EL (cell line): ENCODE measurements at places on chromosomes 7 and 10.
A peak's percentile ranks its signal among the peaks of the same experiment; 100 is the strongest.

DNA sequence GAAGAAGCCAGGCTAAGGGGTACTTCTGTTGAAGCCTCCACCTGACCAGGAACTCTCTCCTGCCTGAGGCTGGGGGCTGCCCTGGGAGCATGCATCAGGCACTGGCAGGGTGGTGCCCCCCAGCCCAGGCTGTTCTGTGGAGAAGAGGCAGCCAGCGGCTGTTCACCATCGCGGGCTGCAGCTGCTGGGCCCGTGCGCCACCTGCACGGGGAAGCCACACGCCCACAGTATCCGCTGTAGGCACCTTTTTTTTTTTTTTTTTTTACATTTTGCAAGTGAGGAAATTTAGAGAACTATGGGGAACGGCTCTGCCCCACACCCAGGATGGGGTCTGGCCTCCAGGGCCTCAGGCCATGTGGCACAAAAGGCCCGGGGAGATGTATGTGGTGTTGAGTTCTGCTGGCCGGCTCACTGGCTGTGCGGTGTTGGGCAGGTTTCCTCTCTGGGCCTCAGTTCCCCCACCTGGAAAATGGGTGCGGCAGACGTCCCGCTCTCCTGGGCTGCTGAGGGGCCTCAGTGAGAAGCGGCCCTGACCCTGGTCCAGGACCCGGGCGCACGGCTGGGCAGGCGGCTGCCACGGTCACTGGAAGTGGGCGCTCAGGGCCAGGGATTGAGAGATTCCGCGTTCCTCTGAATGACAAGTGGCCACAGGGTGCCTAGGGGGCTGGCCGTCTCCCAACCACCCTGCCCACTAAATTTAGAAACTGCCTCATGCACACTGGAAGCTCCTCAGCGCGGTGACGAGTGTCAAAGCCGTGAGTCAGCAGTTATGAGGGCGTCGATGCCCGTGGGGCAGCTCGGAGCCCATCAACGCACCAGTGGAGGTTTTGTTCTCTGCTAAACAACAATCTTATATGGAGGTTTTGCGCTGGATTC is 8.8 kb upstream of the INTS1 start:
- peak; percentile 96 for DNase-seq

DNA sequence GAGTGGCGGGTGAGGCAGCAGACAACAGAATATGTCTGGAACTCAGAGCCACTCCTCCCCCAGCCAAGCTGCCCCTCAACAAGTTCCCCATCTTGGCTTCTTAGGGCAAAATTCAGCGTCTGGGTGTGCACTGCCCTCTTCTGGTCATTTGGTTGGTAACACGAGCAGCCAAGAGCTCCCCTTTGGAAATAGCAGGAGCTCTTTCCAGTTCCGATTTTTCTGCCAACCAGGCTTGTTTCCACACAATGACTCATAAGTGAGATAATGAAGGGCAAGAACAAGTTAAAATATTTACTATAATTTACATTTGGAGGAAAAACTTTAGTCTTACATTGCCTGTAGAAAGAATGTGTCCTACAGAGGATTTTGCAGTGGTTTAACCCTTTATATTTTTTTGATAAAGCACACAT is 70.5 kb downstream of the ADCYAP1R1 start:
- DNase-seq, result peak; percentile 80

DNA sequence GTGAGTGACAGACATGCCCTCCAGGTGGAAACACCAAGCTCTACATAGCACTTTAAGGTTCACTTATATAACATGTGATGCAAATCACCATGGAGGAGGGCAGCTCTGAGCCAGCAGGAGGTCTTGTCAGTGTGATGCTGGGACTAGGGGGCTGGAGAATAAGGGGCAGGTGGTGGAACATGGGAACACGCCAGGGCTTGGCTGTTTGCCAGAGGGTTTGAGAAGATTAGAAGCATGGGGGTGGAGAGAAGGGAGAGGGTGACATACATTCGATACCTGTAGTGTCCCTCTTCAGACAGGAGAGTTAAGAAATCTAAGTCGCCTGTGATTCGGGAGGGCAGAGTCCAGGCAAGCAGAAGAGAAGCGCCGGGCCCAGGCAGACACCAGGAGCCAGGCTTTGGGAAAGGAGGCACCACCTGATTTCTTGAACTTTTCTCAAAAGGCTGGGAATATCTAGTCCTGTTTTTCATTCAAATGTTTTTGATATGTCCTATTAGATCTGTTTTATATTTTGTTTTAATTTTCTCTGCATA is 16.9 kb upstream of the LAMB4 start:
- no peak for DNase-seq

- DNase-seq, result no peak
Measured at GRCh38 chr7:148590471-148590870, at the start of gene C7orf33. Gene C7orf33, plus strand, starts transcription at chr7:148590766. Its CDS starts 160 bp downstream, at chr7:148590926.

DNA sequence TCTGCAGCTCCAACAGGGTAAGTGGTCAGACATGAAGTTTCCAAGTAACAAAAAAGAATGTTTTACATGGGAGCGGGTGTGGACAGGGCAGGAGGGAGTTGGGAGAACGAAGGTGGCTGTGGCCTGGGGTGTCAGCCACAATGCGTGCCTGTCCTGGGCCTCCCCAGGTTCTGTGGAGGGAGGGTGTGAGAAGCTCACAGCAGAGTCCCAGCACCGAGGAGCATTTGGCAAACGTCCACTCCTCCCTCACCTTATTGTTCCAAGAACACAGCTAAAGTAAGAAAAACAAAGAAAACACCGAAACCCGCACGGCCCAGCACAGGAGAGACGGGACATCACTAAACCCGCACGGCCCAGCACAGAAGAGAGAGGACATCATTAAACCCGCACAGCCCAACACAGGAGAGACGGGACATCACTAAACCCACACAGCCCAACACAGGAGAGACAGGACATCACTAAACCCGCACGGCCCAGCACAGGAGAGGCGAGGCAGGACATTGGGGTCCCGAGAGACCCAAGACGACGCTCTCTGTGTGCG is 226.4 kb downstream of the MAD1L1 start:
- DNase-seq, result no peak

- DNase-seq, result no peak
Measured at GRCh38 chr10:75555323-75555722, 123.9 kb downstream of the LRMDA start.

DNA sequence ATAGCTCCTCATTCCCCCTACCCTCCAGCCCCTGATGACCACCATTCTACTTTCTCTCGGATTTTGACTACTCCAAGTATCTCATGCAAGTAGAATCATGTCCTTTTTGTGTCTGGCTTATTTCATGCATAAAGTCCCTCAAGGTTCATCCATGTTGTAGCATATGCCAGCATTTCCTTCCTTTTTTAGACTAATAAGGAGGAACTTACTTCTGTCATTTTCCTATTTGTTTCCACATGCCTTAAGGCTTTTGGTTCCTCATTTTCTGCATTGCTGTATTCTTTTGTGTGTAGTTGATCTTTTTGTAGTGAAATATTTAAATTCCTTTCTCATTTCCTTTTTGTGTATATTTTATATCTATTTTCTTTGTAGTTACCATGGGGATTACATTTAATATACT is 376.9 kb downstream of the CALN1 start:
- DNase-seq, result no peak

DNA sequence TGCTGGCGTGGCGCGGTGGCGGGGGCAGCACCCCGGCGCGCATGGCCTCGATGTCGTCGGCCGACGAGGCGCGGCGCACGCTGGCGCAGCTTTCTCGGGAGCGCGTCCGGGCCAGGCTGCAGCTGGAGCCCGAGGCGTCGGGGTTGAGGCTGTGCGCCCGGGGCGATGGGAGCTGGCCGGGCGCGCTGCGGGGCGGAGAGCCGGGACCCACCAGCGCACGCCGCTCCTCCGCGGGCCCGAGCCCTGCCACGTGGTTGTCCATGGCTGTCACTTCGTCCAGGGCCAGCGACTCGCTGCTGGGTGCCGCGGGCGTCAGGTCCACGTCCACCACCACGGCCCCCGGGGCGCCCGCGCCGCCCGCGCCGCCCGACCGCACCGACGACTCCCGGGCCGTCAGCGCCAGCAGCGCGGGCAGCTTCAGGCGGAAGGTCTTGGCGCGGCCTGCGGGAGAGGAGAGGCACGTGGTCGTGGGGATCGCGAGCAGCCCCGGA is 20.0 kb downstream of the KCNH2 start:
- no peak for DNase-seq

DNA sequence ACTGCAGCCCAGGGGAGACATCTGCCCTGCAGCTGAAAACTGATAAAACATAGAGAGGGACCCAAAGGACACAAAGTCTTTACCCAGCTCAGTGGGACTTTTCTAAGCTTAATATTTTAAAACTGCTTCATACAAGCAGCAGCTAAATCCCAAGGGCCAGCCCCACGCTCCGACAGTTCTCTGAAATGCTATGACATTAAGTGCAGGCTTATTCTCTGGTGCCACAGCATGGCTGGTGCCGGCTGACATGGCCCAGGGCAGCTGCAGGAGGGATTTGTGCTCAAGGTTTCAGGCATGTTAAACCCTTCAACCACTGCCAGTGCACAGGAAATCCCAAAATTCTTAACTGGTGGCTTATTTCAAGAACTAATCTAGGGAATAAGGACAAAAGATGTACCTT is 170.9 kb downstream of the PARD3 start:
- DNase-seq, result no peak
